ENCODE measurements at places on chromosomes 4 and X.

DNA sequence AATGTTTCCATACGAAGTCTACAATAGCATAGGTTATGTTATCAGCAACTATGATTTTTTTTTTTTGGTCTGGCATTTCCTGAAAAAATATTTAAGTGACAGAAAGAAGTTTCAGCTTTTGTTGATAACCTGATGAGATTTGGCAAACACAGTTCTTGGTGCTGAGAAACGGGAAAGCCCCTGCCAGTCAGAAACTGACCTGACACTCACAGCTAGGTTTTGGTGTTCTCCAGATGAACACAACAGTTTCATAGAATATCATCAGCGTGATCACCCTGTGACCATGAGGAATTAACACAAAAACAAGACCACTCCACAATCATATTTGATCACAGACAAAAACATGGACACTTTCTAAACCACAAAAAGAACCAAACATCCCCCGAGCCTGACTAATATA is 152.5 kb upstream of the DCAF8L1 start:
- no peak for DNase-seq

DNA sequence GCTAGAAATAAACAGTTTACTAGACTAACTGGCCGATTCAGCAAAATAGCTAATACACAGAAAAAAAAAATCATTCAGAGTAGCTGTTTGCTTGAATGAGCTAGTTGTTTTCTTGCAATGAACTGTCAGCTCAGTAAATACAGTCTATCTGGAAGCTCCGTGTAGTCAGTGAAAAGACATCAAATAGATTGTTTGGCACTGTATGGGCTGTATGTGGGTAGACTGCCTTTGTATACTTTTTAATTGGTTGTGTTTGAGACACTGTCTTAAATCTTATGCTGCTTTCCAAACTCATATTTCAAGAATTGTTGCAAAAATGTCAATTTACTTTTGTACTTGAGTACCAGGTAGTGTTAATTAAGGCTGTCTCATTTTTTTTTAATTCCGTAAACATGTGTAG is 61.6 kb upstream of the GPR174 start:
- DNase-seq: no peak

- DNase-seq: no peak
These were observed 207.3 kb downstream of the SLC7A11 start for GRCh38 chr4:138034871-138035270.

DNA sequence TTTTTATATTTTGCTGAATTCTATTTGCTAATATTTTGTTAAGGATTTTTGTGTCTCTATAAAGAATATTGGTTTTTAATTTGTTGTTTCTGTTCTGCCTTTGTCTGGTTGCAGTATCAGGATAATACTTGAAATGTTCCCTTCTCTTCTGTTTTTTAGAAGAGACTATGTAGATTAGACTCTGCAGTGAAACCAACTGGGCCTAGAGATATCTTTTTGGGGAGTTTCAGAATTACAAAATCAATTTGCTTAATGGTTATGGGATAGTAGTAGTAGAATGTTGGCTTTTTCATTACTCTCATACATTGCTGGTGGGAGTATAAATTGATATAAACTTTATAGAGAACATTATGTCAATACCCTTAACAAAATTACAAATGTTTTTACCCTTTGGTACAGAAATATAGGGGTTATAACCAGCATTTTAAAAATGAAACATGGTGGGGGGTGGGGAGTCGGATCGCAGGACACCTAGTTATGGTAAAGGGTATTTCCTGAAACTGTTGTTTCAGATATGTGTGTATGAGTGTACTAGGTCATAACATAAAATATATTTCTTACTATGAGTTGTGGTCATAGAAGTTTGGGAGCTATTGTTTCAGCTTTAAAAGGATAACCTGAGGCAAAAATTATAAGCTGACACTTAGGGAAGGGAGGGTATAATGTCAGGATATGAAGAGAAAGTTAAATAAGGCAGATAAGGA is 29.0 kb downstream of the CLOCK start:
- no peak for DNase-seq

- no peak for DNase-seq
These were observed 11.7 kb downstream of the RPL9 start for GRCh38 chr4:39446842-39447573.

- DNase-seq: no peak
These were observed 385 bp downstream of the DCLK2 start for GRCh38 chr4:150078579-150079080.

- DNase-seq: no peak
These were observed 163.4 kb downstream of the BANK1 start for GRCh38 chr4:101953949-101954348.

GRCh38 chr4:1172228-1172851 is at the start of gene SPON2:
Gene SPON2 (minus strand): TSS chr4:1172583.
- DNase-seq: peak; percentile 91

GRCh38 chr4:100017637-100018310 is 67.7 kb upstream of the H2AZ1 start:
- DNase-seq: no peak

DNA sequence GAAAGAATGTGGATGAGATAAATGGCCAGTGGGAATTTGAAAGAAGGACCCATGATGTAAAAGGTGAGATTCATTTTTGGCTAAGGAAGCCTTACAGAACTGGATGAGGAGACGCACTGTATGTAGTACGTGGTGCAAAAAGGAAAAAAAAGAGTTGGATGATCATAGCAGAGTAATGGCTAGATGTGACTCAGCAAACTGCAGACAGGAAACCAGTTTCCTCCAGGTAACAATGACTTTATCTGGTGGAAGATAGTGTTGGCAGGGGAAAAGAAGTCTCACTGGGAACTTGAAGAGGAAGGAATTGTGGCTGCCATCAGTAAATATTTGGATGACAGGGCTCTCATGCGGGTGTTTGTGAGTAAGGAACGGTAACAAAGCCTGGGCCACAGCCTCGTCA is 243.2 kb downstream of the CPE start:
- no peak for DNase-seq

DNA sequence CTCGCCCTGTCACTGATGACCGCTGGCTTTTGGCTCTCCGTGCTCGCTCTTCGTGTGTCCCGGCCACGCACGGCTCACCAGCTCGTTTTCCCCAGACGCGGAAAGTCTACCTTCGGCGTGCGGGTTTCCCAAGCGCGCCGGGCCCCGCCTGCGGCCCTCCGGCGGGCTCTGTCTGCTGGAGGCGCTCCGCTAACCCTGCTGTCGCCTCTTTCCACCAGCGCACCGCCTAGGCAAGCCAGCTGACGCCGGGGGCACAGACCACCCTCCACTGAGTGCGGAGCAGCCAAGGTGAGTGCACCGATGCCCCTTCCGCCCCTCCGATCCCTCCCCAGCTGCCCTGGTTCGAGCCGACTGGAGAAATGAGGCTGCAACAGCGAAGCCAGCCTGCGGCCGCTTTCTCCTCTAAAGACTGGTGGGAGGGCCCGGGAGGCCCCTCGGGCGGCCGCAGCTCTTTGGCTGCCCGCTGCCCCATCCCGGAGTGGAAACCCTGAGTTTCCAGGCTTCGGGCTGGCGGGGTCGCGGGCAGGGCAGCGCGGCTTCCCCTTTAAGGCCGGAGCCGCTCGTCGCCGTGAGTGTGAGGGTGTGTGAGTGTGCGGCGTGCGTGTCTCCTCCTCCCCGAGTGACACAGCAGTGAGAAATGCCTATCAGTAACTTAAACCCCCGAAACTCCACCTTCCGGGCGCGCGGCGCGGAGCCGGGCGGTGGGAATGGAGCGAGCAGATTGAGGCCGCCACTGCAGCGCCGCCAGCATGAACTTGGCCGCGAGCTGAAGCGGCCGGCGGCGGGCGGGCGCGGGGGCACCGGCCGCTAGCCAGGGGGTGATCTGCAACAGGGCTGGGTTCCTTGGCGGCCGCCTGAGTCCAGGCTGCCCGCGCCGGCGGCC is at the start of gene MAMLD1:
MAMLD1 (plus strand) TSS at position 719 of the 883 bp plus-strand sequence. CDS start 82,200 bp downstream, outside the sequence.
- peak; percentile 84 for DNase-seq

GRCh38 chrX:129781134-129781672 is 1.5 kb downstream of the SASH3 start:
- no peak for DNase-seq

- DNase-seq: no peak
These were observed 17.5 kb downstream of the MAML3 start for GRCh38 chr4:140136509-140136908.

DNA sequence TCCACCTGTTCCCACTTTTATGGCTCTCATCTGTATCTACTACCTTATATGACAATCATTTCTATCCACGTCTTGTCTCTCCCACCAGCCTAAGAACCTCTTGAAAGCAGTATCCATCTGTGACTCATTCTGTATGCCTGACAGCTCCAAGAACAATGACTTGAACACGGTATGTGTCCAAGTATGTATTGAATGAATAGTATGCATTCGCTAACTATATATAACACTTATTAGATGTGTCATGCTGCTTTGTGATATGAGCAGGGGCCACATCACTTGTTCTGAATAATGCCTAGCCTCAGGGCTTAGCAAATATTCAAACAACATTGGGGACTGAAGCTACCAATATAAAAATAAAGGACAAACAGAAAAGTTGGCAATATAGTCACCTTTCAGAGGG is 4.9 kb downstream of the OPHN1 start:
- no peak for DNase-seq

DNA sequence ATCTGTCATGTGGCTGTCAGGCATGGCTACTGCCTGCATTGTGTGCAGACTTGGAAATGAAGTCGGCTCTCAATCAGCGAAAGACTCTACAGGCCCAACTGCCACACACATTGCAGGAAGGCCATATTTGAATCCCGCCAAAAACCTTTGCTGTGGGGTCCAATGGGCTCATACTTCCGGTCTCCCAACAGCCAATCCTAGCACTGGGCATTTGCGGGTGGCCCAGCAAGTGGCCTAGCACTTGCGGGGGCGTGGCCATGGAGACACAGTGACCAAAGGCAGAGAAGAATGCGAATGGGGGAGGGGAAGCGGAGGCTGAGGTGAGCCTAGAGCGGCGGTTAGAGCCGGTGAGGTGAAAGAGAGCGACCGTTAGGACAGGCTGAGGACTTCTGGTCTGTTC is at the start of gene OTUD6A:
OTUD6A (plus strand) TSS at position 382 of the 400 bp plus-strand sequence. CDS start 68 bp downstream, outside the sequence.
- no peak for DNase-seq

DNA sequence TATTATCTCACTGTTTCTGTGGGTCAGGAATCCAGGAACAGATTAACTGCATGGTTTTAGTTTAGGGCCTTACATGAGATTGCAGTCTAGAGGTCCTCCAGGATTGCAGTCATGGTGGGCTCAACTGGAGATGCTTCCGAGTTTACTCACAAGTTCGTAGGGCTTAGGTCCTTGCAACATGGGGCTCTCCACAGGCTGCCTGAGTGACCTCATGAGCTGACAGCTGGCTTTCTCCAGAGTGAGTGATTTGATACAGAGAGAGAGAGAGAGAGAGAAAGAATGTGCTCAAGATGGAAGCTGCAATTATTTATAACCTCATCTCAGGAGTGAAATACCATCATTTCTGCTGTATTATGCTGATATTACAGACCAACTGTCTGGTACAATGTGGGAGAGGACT is 168.9 kb downstream of the GPAT3 start:
- no peak for DNase-seq

Measured in vagina (tissue), 2 donors.